Erythroblast (primary cell): ENCODE measurements at places on chromosomes 6 and 20.

DNA sequence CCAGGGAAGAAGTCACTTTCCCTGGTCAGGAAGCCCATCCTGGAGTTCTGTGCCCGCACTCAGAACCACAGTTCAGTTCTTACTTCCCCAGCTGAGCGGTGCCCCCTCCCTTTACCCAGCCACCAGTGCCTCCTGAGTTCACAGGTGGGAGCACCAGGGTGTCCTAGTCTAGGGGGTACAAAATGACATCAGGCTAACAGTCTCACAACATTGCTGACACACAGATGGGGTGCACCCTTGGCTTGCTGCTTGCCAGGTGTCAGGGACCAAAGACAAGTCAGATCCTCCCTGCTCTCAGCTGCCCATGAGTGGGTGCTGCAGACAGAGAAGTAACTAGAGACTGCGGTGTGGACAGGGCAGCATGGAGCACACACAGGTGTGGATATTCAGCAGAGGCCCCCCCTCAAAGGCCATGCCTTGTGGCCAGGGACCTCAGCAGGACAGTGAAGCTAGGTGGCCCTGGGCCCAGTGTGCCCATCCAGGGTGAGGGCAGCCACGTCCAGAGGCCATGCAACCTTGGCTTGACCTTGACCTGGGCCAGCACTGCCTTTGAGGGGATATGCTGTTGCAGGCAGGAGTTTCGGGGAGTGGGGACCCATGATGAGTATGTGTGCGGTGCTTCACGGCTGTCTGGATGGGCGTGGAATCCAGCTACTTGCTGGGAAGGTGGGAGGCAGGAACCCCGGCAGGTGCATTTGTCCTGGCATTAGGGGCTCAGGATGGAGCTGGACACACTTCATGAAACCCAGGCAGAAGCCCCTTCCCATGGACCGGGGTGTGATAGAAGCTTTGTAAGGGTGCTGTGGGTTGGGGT lies 110.4 kb upstream of the FRMD1 start:
- no peak for DNase-seq

GRCh38 chr20:61515922-61516321 lies 263.9 kb downstream of the CDH4 start:
- no peak for DNase-seq

GRCh38 chr20:34065260-34065659 lies 46.8 kb downstream of the EIF2S2 start:
- DNase-seq, result no peak

DNA sequence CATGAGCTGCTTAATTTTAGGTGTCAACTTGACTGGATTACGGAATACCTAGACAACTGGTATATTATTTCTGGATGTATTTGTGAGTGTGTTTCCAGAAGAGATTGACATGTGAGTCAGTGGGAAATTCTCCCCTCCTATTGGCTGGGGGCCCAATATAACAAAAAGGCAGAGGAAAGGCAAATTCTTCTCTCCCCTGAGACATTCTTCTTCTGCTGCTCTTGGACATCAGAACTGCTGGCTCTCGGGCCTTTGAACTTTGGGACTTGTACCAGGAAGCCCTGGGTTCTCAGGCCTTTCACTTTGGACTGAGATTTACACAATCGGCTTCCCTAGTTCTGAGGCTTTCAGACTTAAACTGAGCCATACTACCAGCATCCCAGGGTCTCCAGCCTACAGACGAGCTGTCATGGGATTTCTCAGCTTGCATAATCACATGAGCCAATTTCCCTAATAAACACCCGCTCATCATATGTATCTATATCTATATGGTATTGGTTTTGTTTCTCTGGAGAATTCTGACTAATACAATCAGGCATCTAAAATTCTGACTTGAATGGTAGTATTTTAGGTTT lies 7.6 kb upstream of the BTN3A3 start:
- no peak for DNase-seq

DNA sequence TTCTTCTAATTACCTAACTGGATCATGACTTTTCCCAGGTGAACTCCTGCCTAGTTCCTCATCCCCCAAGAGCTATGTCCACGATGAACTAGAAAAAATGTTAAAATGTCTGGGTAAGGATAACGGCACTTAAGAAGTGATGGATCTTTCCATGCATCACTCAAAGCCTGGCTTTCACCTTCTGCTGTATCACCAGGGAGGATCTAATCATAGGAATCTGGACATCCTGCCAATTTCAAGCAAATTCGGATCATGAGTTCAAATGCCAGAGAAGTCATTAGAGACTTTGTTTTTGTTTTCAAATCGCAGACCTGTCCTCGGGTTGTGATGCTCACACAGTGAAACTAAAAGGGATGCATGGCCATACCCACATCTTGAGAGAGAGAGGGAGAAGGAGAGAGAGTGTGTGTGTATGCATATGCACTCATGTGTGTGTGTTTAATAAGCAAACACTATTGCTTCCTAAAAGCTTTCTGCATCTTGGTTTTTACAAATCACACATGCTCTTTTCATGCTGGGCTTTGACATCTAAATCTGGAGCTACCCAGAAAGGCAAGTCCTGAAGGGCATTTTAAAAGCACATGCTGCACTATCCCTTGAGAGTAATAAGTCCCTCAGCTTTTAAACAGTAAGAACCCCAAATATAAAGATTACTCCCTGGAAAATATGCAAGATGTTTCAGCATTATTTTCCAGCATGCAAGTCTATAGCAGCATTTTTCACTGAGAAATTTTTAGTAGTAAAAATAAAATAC lies 524.6 kb upstream of the NOX3 start:
- DNase-seq, result no peak
